ENCODE measurements at places on chromosomes 12 and 14. TPM values are rescaled to one million over a fixed set of nuclear protein-coding genes. Genes with fewer than 3 reads are reported as not detected.

DNA sequence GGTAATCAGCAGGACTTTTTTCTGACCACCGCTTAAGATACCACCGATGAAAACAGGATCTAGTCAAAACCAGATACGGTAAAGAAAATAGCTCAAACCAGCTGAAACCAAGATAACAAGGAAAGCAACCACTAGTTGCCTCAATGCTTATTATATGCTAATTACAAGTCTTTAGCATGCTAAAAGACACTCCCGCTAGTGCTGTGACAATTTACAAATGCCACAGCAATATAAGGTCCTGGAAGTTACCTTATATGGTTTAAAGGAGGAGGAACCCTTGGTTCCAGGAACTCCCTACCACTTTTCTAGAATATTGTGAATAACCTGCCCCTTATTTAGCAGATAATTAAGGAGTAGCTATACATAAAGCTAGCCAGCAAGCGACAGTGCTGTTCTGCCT, 976.4 kb upstream of the SEL1L start:
- DNase-seq: no peak

- no peak for DNase-seq
These were observed 19.4 kb downstream of the PPP2R5C start for GRCh38 chr14:101780887-101781239.

DNA sequence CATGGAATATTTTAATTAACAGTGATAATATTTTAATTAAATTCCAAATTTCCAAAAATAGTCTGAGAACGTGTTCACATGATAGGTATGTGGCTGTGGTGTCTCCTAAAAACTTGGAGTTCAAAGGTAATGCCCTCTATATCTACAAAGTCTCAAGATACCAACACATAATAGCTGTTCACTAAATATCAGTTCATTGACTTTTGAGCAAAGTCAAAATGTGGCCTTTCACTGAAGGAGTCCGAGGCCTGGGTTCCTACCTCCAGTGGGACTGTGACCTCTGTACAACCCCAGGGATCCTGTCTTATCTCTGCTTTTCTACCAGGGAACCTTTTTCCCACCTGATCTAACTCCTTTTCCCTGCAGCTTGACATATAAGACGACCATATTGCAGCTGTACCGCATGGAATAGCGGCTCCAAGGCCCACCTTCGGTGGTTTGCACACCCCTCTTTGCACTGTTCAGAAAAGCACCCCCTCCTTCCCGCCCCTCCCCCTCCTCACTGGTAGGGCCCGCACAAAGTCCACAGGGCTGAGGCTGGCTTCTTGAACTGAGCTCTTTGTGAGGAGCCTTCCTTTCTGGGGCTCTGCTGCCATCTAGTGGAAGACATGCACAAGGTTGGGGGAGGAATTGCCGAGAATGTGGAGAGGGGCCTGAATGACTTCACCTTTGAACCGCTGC, 3.1 kb downstream of the CCND2 start:
- DNase-seq: peak; percentile 94

Gene TBX3
- 33.8 TPM for polyA plus RNA-seq

Gene SPX
- polyA plus RNA-seq: 13.0 TPM

Gene SELPLG
- 3.6 TPM for polyA plus RNA-seq

- DNase-seq: no peak
These were observed 743.5 kb downstream of the DIO2 start for GRCh38 chr14:79467835-79468234.

DNA sequence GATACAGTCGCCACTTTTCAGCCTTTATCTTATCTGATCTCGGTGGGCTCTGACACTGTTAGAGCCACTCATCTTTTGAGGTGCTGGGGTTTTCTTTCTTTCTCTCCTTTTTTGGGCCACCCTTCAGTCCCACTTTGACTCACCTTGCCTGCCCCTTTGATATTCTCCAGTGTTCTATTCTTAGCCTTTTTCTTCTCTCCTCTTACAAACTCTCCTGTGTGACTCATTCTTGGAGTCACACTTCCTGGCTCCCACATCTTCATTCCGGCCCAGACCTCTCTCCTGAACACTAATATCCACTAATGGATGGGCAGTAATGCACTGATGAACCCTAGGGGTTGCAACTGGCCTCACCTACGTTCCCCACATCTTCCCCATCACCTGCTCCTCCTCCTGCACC, 2.2 kb upstream of the DCD start:
- DNase-seq: no peak

GRCh38 chr14:39266525-39266870, 32.8 kb downstream of the MIA2 start:
- DNase-seq: no peak

- DNase-seq: no peak
These were observed 100.0 kb downstream of the ARF6 start for GRCh38 chr14:49992901-49993339.

GRCh38 chr12:1197264-1198018, 206.4 kb downstream of the ERC1 start:
- DNase-seq: no peak

GRCh38 chr12:66786531-66787308, 107.8 kb upstream of the GRIP1 start:
- DNase-seq: peak; percentile 10

DNA sequence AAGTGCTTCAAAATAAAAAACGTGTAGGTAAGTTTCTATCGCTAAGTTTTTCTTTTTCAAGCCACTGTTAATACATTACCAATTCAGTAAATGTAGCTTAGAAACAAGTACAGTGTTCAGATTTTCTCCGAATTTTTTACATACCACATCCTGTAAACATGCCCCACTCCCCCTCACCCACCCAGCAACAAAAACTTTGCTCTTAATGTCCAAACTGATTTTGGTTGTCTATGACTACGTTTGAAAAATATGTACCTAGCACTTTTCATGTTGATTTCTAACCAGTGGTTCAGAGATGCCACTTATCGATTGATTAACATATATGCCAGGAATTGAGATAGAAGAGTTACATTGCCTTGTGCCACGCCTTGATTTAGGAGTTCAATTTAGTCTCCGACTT, 663 bp upstream of the LIN7A start:
- no peak for DNase-seq

DNA sequence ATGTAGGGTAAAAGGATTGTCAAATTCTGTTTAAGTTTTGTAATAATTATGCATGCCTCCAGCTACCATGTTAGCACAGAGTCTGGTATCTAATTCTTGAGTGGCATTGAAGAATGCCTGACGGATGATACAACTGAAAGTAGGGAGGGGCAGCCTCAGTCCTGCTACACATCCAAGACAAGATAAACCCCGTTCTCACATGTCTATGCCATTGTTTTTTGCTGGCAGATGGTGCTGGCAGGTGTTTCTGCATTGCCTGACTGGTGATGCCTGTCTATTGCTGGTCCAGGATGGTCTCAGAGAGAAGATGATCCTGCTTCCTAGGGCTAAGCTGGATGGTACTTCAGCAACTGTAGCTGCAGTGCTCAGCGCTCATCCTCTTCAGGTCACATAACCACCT, 245.8 kb upstream of the NAV3 start:
- DNase-seq: no peak

DNA sequence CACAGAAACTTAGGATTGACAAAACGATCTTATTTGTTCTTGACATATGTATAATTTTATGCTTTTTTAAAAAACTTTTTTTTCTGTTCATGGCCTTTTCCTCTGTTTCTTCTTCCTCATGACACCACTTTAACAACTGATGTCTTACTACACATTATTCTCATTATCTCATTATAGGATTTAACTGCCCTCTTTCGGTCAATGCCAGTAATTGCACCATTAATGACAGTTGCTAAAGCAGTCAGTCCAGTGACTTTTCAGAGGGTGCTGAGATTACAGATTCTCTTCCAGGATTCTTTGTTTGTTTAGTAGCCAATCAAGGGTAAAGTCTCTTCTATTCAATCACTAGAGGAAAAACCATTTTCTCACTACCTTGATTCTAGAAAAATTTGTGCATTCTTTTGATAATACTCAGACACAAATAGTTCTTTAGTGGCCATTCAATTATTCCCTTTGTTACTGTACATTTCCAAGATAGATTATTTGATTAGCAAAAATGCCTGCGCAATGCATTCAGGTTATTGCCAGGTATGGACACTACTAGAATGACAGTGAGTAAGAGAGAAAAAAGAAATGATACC, 50.1 kb downstream of the KLRG1 start:
- DNase-seq: peak; percentile 56
